ENCODE measurements at places on chromosomes 12 and 14.

GRCh38 chr12:130520784-130521183 is 183.1 kb downstream of the PIWIL1 start:
- no peak for DNase-seq

- DNase-seq = no peak
Observed at GRCh38 chr12:117036046-117036445, 63.2 kb downstream of the TESC start.

DNA sequence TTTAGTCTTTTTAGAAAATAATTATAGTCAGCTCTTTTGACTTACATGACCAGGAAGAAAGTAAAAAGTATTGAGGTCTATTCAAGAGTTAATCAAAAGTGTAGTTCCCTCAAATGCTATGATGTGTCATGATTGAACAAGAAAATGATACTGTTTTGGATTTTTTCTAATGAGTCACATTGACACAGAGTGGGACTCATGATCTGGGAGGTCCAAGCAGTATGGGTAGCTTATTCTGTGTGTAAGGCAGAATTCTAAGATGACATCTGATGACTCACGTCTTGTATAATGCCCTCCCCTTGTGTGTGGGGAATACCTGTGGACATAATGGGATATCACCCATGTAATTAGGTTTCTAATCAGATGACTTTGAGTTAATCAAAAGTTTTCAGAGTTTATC is 178.1 kb upstream of the DDHD1 start:
- no peak for DNase-seq

DNA sequence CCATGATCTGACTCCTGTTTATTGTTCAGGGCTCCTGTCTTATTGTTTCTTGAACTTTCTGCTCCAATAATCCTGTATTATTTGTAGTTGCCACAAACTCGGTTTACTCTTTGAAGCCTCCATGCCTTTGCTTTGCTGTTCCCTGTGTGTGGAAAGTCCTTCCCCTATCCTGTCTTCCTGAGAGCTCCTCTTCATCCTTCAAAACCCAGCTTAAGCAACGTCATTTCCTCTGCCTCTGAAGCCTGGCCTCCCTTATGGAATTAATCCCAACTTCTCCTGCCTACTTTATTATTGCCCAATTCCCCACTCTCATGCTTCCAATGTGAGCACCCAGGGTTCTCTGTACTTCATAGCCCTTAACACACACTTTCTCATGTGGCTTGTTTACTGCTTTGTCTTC is 766.2 kb downstream of the MED13L start:
- DNase-seq = no peak

GRCh38 chr14:91374879-91375702 is 42.5 kb downstream of the CCDC88C start:
- DNase-seq = no peak
